Pancreas (tissue), 10 donors: ENCODE measurements at places on chromosomes 7 and 10. TPM values are rescaled to one million over a fixed set of nuclear protein-coding genes. Genes with fewer than 3 reads are reported as not detected.
A peak's percentile ranks its signal among the peaks of the same experiment; 100 is the strongest.

Gene BAIAP2L1
- total RNA-seq = 31.5 TPM

- H3K4me1 ChIP-seq = no peaks in the 10 kb centered on the region
- no peaks in the 10 kb centered on the region for H3K36me3 ChIP-seq
- no peaks in the 10 kb centered on the region for H3K27me3 ChIP-seq
- H3K4me3 ChIP-seq = no peak overlapping the region
- no peak for DNase-seq
- no peak overlapping the region for H3K27ac ChIP-seq
Measured at GRCh38 chr7:48053736-48054135, 18.4 kb downstream of the C7orf57 start.

- no peak overlapping the region for H3K4me3 ChIP-seq
- no peaks in the 10 kb centered on the region for H3K27me3 ChIP-seq
- no peak for DNase-seq
Measured at GRCh38 chr7:16365952-16366351, 55.4 kb downstream of the CRPPA start.

- H3K4me3 ChIP-seq = no peak overlapping the region
- H3K4me1 ChIP-seq = no peaks in the 10 kb centered on the region
- DNase-seq = no peak
- no peaks in the 10 kb centered on the region for H3K36me3 ChIP-seq
- H3K27ac ChIP-seq = no peak overlapping the region
Measured at GRCh38 chr7:37173670-37174069, 275.0 kb downstream of the ELMO1 start.

GRCh38 chr7:147400925-147401324, 1189.6 kb upstream of the C7orf33 start:
- H3K27ac ChIP-seq = no peak overlapping the region
- no peak for DNase-seq
- H3K4me3 ChIP-seq = no peak overlapping the region
- no peaks in the 10 kb centered on the region for H3K36me3 ChIP-seq
- no peaks in the 10 kb centered on the region for H3K27me3 ChIP-seq

- no peaks in the 10 kb centered on the region for H3K27me3 ChIP-seq
- no peak overlapping the region for H3K27ac ChIP-seq
- DNase-seq = no peak
- no peak overlapping the region for H3K4me3 ChIP-seq
- H3K4me1 ChIP-seq = no peaks in the 10 kb centered on the region
Measured at GRCh38 chr7:152193880-152194279, 168.4 kb downstream of the GALNT11 start.

Gene LEP
- 0.08 TPM for total RNA-seq

DNA sequence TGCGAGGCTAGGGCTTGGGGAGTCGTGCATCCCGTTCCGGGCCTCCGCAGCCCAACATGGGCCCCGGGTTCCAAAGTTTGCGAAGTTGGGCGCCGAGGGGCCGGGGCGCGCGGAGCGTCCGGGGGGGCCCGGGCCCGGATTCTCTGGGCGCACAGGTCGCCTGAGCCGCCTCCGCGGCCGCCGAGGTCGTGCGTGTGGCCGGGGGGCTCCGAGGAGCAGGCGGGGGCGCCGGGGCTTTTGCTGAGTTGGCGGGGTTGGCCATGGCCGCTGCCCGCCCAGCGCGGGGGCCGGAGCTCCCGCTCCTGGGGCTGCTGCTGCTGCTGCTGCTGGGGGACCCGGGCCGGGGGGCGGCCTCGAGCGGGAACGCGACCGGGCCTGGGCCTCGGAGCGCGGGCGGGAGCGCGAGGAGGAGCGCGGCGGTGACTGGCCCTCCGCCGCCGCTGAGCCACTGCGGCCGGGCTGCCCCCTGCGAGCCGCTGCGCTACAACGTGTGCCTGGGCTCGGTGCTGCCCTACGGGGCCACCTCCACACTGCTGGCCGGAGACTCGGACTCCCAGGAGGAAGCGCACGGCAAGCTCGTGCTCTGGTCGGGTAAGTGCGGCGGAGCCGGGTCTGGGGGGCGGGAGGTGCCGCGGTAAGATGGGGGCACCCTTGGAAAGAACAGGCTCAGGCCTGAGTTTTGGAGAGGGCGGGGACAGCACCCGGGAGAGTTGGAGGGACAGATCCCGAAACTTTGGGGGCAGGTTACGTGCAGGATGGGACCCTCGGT, 643 bp downstream of the SMO start:
- no peaks in the 10 kb centered on the region for H3K27me3 ChIP-seq
- no peak overlapping the region for H3K27ac ChIP-seq

DNA sequence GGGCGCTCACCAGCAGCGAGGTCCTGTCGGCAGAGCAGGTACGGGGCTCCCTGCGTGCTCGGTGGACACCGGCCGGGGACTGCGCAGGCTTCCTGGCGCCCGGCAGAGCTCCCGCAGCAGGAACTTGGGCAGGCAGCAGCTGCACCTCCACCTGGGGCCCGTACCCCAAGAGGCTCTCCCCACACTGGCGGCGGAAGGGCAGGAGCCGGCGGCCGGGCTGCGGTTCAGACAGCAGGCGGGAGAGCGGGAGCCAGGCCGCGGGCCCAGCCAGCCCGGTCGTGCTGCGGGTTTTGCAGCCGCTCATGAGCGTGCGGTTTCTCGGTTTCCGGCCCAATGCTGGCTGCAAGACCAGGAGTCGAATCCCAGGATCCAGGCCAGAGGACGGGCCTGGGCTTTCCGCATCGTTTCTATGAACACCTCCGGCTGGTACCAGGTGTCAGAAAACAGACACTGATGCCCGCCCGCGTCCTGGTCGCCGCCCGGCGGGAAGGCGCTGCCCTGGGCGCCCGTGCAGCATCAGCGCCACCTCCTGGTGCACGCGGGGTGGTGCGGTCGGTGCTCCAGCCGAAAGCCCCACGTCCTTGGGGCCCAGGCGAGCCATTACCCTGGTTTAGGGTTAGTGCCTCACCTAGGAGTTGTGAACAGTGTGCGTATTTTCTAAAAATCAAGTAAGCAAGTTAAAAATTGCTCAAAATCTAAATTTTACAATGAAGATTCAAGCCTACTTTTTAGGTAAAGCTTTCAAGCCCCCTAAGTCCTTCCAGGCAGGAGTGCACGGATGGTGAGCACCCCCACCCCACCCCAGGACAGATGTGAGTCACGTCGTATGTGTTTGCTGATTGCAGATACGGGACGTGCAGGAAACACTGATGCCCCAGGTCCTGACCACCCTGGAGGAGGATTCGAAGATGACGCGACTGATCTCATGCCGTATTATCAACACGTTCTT, 47.4 kb upstream of the PRKAR1B start:
- H3K27me3 ChIP-seq = no peaks in the 10 kb centered on the region
- DNase-seq = no peak
- H3K36me3 ChIP-seq = peaks cover 12% of the 10 kb centered on the region
- H3K27ac ChIP-seq = no peak overlapping the region

DNA sequence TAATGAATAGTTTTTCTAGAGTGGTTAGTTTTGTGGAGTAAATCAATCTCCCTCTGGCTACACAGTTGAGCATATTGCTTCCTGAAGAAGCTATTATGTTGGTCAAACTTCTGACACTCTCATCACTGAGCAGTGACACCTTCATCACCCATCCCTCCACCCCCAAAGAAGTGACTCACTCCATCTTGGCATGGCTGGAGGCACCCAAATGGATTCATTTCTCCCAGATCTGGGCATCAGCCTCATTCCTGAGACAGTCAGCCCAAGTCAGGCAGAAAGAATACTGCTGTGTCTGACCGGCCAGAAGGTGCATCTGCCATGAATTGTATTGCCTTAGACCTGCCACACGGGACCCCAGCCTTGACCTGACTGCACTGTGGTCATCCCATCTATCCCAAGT, 117.0 kb upstream of the HABP2 start:
- H3K36me3 ChIP-seq = no peaks in the 10 kb centered on the region
- H3K4me1 ChIP-seq = no peaks in the 10 kb centered on the region
- no peak for DNase-seq

Gene LIPK
- total RNA-seq = not detected

Gene MSMB
- total RNA-seq = not detected

GRCh38 chr10:91885362-91886079, 23.8 kb downstream of the FGFBP3 start:
- no peaks in the 10 kb centered on the region for H3K27me3 ChIP-seq
- no peak overlapping the region for H3K4me3 ChIP-seq
- H3K27ac ChIP-seq = no peak overlapping the region
- peaks cover 9% of the 10 kb centered on the region for H3K4me1 ChIP-seq

GRCh38 chr7:20846791-20847190, 60.1 kb upstream of the SP8 start:
- no peak for DNase-seq
- no peaks in the 10 kb centered on the region for H3K36me3 ChIP-seq

GRCh38 chr7:154817224-154817896, 185.6 kb downstream of the PAXIP1 start:
- no peak overlapping the region for H3K27ac ChIP-seq
- no peak overlapping the region for H3K4me3 ChIP-seq
- DNase-seq = no peak
- no peaks in the 10 kb centered on the region for H3K36me3 ChIP-seq
- H3K4me1 ChIP-seq = no peaks in the 10 kb centered on the region

- no peaks in the 10 kb centered on the region for H3K4me1 ChIP-seq
- H3K36me3 ChIP-seq = no peaks in the 10 kb centered on the region
- H3K27me3 ChIP-seq = no peaks in the 10 kb centered on the region
Measured at GRCh38 chr10:129057856-129058663, 409.0 kb upstream of the MGMT start.

DNA sequence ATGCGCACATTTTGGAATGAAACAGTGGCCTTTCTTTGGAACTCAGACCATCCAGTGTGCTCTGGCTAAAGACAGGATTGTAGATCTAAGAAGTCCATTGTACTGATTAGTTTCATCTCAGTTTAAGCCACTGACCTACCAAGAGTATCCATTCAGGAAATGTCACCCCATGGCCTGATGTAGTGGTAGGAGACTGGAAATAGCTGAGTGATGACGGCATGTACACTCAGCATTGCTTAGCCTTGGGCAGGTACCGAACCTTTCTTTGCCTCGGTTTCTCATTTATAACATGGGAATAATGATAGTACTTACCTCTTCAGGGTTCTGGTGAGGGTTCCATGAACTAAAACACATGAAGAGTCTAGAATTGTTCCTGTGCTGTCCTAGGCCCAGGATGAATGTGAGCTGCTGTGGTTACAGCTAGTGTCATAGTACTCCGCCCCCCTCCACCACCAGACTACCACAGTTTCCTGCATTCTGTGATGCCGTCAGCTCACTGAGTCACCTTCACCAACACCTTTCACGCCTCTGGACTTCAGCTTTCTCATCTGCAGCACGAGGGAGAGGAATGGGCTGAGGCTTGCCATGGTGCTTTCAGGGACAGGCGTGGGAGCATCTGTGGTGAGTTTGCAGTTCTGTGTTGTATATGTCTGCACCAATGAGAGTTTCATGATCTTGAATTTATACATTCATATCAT, 484.0 kb upstream of the GALNT17 start:
- no peaks in the 10 kb centered on the region for H3K4me1 ChIP-seq
- H3K27ac ChIP-seq = no peak overlapping the region
- DNase-seq = no peak
- no peaks in the 10 kb centered on the region for H3K36me3 ChIP-seq
- no peak overlapping the region for H3K4me3 ChIP-seq

Gene PLOD3
- total RNA-seq = 38.9 TPM

DNA sequence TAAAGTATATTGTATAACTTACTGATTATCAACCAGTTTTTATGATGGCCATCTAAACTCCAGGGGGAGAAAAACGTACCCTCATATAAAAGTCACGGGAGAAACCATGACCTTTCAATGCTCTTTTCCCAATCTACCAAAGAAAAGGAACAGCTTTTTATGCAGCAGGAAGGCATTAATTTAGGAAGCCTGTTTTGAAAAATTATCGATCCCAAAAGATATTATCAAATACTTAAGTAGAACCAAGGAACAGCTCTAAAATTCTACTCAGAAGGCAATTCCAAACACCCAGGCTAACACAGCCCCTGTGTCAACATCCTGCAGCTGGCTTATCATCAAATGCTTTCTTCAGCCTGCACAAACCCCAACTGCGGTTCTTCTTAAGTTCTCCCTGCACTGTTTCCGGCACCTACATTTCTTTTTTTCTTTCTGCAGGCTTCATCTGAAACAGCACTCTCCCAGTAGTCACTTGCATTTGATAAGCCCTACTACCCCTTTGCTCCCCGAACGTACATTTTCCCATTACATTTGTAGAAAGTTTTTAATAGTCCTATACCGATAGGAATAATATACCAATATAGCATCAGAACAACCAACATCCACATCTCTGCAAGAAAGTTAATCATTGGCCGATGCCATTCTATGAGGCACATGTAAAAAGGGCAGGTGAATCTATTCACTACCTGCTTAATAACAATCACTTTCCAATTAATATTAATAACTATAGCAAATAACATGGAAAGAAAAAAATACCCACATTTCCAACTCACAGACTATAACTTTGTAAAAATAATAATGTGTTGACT, 47.9 kb downstream of the PIP4K2A start:
- no peaks in the 10 kb centered on the region for H3K36me3 ChIP-seq
- no peak overlapping the region for H3K27ac ChIP-seq

DNA sequence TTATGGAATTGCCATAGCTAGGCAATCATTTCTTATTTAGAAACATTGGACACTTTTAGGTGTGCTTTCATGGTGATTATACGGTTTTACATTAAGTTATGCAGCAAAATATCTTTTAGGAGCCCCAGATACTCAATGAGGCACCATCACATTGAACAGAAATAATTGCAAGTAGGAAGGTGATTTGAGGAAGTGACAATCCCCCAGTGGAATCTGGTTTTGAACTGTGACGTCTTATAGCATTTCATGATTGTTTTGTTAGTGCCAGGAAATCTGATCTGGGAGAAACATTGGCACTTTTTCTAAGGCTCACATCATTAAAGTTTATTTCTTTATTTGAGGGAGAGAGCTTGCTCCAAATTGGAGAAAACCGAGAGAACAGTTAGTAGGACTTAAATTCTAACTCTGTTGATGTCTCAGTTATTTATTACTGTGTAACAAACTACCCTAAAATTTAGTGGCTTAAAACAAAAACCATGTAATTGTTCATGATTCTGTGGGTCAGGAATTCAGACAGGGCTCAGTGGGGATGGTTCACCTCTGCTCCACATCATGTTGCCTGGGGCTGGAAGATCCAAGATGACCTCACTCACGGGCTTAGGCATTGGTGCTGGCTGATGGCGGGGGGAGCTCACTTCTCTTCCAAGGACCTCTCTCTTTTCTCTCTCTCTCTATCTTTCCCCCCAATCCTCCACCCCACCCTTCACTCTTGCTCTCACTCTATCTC, 78.2 kb upstream of the STEAP1B start:
- peaks cover 21% of the 10 kb centered on the region for H3K4me1 ChIP-seq
- H3K4me3 ChIP-seq = no peak overlapping the region
- H3K27me3 ChIP-seq = no peaks in the 10 kb centered on the region
- no peaks in the 10 kb centered on the region for H3K36me3 ChIP-seq
- H3K27ac ChIP-seq = peak overlapping the region; percentile 53
- no peak for DNase-seq

Gene IL15RA
- 14.3 TPM for total RNA-seq

Gene PAPOLB
- total RNA-seq = 0.03 TPM

Gene HOGA1
- total RNA-seq = 7.2 TPM
